ENCODE measurements at places on chromosomes 5 and 9. TPM values are rescaled to one million over a fixed set of nuclear protein-coding genes. Genes with fewer than 3 reads are reported as not detected.
A peak's percentile ranks its signal among the peaks of the same experiment; 100 is the strongest.

DNA sequence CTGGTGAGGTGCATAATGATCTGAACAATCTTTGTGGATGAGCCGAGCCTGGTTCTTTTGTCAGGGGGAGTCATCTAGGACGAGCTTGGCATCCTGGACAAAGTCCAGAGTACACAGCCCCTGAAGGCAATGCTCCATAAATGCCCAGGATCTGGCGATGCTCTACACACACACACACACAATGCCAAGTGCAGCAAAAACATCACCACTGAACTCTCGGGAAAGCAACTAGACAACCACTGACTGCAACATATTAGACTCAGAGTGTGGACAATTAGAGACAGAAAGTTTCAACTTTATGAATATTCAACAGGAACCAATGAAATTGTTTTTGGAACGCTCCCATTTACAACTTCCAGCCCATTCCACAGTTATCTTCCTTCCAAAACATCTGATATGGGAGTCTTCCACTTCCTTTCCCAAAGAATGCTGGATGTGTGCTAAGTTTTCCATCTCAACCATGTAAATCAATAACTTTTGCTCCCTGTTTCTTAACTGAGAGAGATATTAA is 227.6 kb upstream of the ANKRD55 start:
- H3K4me3 ChIP-seq, result no peak overlapping the region
- H3K4me1 ChIP-seq, result no peaks in the 10 kb centered on the region
- no peak overlapping the region for H3K27ac ChIP-seq
- peaks cover 2% of the 10 kb centered on the region for H3K27me3 ChIP-seq

GRCh38 chr5:118616281-118616680 is 372.1 kb downstream of the DTWD2 start:
- H3K36me3 ChIP-seq, result no peaks in the 10 kb centered on the region
- no peak overlapping the region for H3K4me3 ChIP-seq
- H3K27me3 ChIP-seq, result no peaks in the 10 kb centered on the region
- no peaks in the 10 kb centered on the region for H3K4me1 ChIP-seq

DNA sequence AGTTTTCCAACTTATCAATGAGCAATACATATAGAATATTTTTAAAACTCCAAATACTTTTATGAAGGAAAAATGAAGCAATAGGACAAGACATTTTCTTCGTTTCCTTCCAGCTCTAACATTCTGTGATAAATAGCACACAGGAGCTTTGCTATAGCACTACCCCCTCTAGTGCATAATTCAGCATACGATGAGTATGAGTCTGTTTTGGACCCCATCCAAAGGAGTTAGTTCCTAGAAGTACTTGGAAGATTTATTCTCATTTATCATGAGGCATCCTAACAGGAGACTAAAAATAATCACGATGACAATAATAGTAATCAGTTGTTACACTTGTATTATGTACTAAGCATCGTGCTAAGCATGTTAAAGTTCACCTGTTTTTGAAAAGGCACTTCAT is 1061.3 kb upstream of the DMAC1 start:
- no peaks in the 10 kb centered on the region for H3K36me3 ChIP-seq
- peaks cover 7% of the 10 kb centered on the region for H3K4me1 ChIP-seq
- no peak for DNase-seq
- no peak overlapping the region for H3K4me3 ChIP-seq

- H3K4me3 ChIP-seq, result no peak overlapping the region
- H3K27me3 ChIP-seq, result no peaks in the 10 kb centered on the region
- H3K36me3 ChIP-seq, result no peaks in the 10 kb centered on the region
- H3K4me1 ChIP-seq, result no peaks in the 10 kb centered on the region
- no peak for DNase-seq
Measured at GRCh38 chr9:108672475-108673190, 183.2 kb downstream of the ACTL7B start.

FAM221B gene
- not detected for total RNA-seq

DNA sequence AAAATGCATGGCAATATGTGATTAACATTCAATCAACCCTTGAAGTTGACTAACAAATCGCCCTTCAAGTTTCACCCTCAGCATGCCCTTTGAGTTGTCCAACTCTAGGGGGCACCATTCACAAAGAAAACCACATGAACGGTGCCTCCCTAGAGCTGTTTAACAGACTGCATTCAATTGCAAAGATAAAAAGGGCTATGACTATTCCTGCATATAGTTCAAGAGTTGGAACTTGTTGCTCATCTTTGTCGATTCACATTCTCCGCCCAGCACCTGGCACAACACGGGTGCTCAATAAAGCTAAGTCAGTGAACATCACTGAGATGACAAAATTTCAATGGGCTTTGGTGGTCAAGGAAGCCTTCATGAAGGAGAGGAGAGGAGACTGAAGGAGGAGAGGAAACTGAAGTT is 69.6 kb upstream of the SLC30A5 start:
- H3K27ac ChIP-seq, result no peak overlapping the region
- H3K27me3 ChIP-seq, result peaks cover 30% of the 10 kb centered on the region
- H3K36me3 ChIP-seq, result no peaks in the 10 kb centered on the region

PCDHGB6 gene
- total RNA-seq, result not detected

PCDHB16 gene
- total RNA-seq, result not detected

DNA sequence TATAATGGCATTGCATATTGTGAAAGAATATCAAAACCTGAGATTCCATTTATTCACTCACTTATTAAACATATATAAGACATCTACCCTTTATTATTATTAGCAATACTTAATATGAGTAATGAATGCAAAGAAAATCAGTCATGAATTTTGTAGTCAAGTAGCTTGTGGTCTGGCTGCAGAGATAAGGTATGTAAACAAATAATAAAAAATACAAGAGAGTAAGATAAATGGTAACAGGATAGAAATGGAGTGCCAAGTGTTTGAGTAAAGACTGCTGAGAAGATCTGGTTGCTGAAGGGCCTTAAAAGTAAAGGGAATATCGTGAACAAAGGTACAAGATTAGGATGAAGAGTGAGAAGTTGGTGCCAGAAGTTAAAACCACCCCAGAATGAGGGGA is 18.4 kb downstream of the TRIM32 start:
- no peaks in the 10 kb centered on the region for H3K27me3 ChIP-seq
- no peak overlapping the region for H3K4me3 ChIP-seq
- no peak for DNase-seq
- H3K36me3 ChIP-seq, result peaks cover 14% of the 10 kb centered on the region

DNA sequence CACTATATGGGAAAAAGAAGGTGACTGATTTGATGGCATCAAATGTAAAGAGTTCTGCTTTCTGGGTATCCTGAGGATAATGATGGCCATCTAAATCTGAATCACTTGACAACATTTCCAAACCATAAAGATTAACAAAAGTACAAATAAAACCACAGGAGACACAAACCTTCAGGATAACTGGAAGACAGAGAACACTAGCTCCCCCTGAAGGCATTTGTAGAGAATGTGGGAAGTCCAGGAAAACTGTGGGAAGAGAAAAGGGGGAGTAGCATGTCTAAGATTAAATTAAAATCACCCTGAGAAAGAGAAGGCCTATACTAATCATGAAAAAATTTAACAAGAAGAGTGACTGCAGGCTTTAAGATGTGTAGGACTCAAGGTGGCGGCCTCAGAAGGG is 116.2 kb downstream of the PRELID2 start:
- H3K4me3 ChIP-seq, result no peak overlapping the region
- H3K36me3 ChIP-seq, result no peaks in the 10 kb centered on the region
- H3K4me1 ChIP-seq, result no peaks in the 10 kb centered on the region
- no peak overlapping the region for H3K27ac ChIP-seq

PCA3 gene
- not detected for total RNA-seq

- no peak for DNase-seq
- H3K36me3 ChIP-seq, result peaks cover 3% of the 10 kb centered on the region
- no peak overlapping the region for H3K27ac ChIP-seq
- H3K27me3 ChIP-seq, result peaks cover 6% of the 10 kb centered on the region
Measured at GRCh38 chr5:56677690-56678305, 137.6 kb upstream of the MAP3K1 start.

DNA sequence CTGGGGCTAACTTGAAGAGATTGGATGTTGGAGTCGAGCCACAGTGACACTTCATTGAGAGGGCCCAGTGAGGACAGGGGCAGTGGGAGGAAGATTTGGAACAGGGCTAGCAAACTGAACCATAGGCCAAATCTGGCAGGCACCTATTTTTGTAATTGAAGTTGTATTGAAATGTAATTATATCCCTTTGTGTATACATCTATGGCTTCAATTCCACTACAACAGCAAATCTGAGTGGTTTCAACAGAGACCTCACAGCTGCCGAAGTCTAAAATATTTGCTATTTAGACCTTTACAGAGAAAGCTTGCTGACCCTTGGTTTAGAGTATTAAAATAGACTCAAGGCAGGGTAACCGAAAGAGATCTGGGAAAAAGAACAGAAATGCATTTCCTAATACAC is 4.7 kb upstream of the TNFSF8 start:
- DNase-seq, result no peak
- no peak overlapping the region for H3K4me3 ChIP-seq
- H3K4me1 ChIP-seq, result peaks cover 32% of the 10 kb centered on the region
- peaks cover 18% of the 10 kb centered on the region for H3K36me3 ChIP-seq
- peaks cover 2% of the 10 kb centered on the region for H3K27me3 ChIP-seq
- H3K27ac ChIP-seq, result no peak overlapping the region

SAXO1 gene
- total RNA-seq, result not detected

GRCh38 chr5:26482810-26483375 is 555.5 kb downstream of the CDH9 start:
- H3K27me3 ChIP-seq, result no peaks in the 10 kb centered on the region
- no peaks in the 10 kb centered on the region for H3K36me3 ChIP-seq
- H3K27ac ChIP-seq, result no peak overlapping the region
- no peak overlapping the region for H3K4me3 ChIP-seq
- DNase-seq, result no peak
- no peaks in the 10 kb centered on the region for H3K4me1 ChIP-seq

GRCh38 chr5:136192526-136193321 is at the start of gene SMIM32:
Gene SMIM32, minus strand, starts transcription at chr5:136193162. Its CDS starts 638 bp downstream, at chr5:136192524.
- peaks cover 50% of the 10 kb centered on the region for H3K27me3 ChIP-seq
- no peaks in the 10 kb centered on the region for H3K36me3 ChIP-seq
- DNase-seq, result no peak
- H3K27ac ChIP-seq, result no peak within 1 kb of the TSS

- H3K27ac ChIP-seq, result no peak overlapping the region
- no peaks in the 10 kb centered on the region for H3K36me3 ChIP-seq
- no peak for DNase-seq
- peaks cover 3% of the 10 kb centered on the region for H3K4me1 ChIP-seq
- H3K4me3 ChIP-seq, result no peak overlapping the region
Measured at GRCh38 chr9:3036333-3036700, 192.4 kb upstream of the PUM3 start.

NPR3 gene
- not detected for total RNA-seq

GRCh38 chr9:35079041-35079425 is 709 bp downstream of the FANCG start:
- peaks cover 38% of the 10 kb centered on the region for H3K36me3 ChIP-seq
- peak; percentile 28 for DNase-seq
- H3K4me3 ChIP-seq, result peak overlapping the region; percentile 95
- peaks cover 45% of the 10 kb centered on the region for H3K4me1 ChIP-seq
- no peaks in the 10 kb centered on the region for H3K27me3 ChIP-seq

GRCh38 chr9:21672761-21673160 is 129.7 kb upstream of the MTAP start:
- peaks cover 6% of the 10 kb centered on the region for H3K4me1 ChIP-seq
- H3K27me3 ChIP-seq, result peaks cover 14% of the 10 kb centered on the region
- no peaks in the 10 kb centered on the region for H3K36me3 ChIP-seq
- DNase-seq, result no peak

PCDHA1 gene
- total RNA-seq, result not detected

FOXD4L4 gene
- not detected for total RNA-seq

DNA sequence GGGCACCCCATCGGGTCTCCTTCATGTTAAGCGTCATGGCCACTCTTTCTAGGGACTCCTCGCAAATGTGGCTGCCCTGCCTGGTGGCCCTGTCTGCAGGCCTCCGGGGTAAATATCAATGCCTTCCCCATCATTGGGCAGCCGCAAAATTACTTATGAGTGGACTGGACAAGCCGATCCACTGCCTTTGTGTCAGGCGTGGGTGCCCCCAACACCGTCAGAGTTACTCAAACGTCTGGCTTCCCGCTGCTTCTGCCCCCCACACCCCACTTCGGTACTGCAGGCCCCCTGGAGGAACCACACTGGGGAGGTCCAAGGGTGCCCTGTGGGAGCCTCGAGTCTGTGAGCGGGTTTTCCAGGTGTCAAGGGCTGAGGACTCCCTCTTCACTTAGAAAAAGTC is 3.8 kb downstream of the LHX3 start:
- H3K27me3 ChIP-seq, result peaks cover 50% of the 10 kb centered on the region
- no peak overlapping the region for H3K4me3 ChIP-seq
- no peaks in the 10 kb centered on the region for H3K4me1 ChIP-seq
- H3K27ac ChIP-seq, result no peak overlapping the region
- no peaks in the 10 kb centered on the region for H3K36me3 ChIP-seq

CDX1 gene
- total RNA-seq, result not detected

GRCh38 chr5:130109152-130109551 is 204.9 kb downstream of the CHSY3 start:
- no peaks in the 10 kb centered on the region for H3K36me3 ChIP-seq
- no peaks in the 10 kb centered on the region for H3K4me1 ChIP-seq
- H3K27ac ChIP-seq, result no peak overlapping the region
- peaks cover 2% of the 10 kb centered on the region for H3K27me3 ChIP-seq
- H3K4me3 ChIP-seq, result no peak overlapping the region

DNA sequence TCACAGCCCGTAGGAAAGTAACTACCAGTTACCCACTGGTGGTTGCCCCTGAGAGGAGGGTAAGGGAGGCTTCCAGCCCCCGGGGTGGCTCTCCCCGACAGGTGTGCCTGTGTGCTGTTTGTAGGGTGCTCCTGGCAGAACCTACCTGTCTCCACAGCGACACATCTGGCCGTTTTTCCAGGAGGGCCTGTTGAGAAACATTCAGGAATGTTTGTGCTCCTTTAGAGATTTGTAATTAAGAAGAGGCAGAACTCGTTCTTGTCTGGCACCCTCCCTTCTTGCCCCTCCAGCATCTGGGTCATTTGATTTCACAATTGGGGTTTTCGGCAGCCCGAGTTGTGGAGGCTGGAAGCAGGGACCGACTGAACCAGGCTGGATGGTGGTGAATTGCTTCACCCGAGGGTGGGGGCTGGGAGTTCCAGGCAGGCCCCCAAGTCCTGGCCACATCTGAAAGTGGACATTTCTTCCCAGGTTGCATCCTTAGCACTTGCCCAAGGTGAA is 74.2 kb downstream of the WWC1 start:
- no peak overlapping the region for H3K27ac ChIP-seq
- H3K36me3 ChIP-seq, result no peaks in the 10 kb centered on the region
- no peak overlapping the region for H3K4me3 ChIP-seq
- peaks cover 2% of the 10 kb centered on the region for H3K27me3 ChIP-seq

- H3K36me3 ChIP-seq, result no peaks in the 10 kb centered on the region
- no peak overlapping the region for H3K4me3 ChIP-seq
- no peaks in the 10 kb centered on the region for H3K27me3 ChIP-seq
- no peak overlapping the region for H3K27ac ChIP-seq
Measured at GRCh38 chr5:56346741-56347535, 113.8 kb upstream of the ANKRD55 start.

All from activated CD4-positive, alpha-beta memory T cell treated with anti-CD3 and anti-CD28 coated beads, Interleukin-2, amount 10 ng/mL, durations not matched to agents 7 days and 5 days (primary cell).